ENCODE measurements at places on chromosomes 2 and 18.

DNA sequence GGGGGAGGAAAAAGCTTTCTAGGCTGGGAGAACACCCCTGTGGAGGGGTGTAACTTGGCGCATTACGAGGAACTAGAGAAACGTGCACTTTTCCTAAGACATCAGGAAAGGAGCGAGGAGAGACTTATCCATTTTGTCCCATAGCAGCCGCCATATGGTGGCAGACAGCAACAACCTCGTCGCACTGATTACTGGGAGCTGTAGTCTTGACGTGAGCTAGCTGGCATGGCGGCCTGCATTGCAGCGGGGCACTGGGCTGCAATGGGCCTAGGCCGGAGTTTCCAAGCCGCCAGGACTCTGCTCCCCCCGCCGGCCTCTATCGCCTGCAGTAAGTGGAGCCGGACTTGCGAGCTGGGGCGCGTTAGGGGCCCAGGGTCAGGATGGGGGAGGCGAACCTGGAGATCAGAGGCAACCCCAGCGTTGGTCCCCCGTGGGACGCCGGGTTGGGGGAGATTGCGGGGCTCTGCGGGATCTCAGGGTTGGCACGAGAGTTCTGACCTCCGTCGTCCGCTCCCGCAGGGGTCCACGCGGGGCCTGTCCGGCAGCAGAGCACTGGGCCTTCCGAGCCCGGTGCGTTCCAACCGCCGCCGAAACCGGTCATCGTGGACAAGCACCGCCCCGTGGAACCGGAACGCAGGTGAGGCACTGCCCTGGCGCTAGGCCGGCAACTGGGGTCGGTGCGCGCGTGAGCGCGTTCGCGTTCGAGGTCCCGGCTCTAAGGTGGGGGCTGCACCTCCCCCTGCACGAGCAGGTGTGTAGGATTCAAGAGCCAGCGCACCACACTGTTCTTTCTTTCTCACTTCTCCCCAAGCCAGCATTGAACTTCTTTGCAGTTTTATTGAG is at the start of gene MRPL19:
MRPL19 (plus strand) TSS at position 201 of the 843 bp plus-strand sequence; CDS start at position 226, 25 bp downstream.
- peak; percentile 97 for DNase-seq

- DNase-seq: no peak
Measured at GRCh38 chr18:74292541-74292858, 737 bp upstream of the CYB5A start.

DNA sequence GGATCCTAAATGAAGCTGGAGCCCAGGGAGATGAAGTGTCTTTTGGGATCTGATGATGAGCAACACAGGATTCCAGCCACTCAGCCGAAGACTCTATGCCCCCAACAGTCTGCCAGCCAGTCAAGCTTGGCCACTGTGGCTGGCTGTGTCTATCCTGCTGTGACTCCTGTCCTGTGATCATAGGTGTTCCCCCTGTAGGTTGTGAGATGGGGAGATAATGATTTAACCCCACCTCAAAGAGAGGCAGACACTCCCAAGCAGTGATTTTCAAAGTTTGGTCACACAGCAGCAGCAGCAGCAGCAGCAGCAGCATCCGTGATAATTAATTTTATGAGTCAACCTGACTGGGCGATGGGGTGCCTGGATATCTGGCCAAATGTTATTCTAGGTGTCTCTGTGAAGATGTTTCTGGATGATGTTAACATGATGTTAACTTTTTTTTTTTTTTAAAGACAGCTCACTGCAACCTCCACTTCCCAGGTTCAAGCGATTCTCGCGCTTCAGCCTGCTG is 21.4 kb upstream of the RHOB start:
- peak; percentile 71 for DNase-seq

- peak; percentile 72 for DNase-seq
Measured at GRCh38 chr2:158667586-158667985, 127.5 kb upstream of the DAPL1 start.

DNA sequence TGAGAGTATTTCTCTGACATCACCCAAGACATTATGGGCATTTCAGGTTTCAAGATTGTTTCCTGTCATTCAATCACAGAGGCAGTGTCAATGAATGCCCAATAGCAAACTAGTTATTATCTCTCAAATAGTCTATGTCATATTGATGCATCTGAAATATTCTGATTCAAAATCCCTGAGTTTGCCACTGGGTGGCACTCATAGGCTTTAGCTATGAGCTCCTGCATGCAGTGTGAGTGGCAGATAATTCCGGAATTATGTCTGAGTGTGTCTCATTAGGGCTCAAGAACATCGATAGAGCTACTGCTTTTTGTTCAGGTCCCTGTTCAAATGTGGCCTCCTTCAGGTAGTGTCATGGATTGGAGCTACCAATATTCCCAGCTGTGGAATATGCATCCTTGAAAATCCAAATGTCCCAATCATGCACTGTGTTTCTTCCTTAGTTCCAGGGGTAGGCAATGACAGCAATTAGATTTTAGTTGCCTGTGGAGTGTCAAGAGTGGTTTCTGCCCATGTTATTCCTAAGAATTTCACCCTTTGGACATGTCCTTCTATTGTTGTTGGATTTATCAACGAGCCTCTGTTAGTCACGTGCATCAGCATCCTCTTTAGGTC is 7.8 kb upstream of the OR6B3 start:
- peak; percentile 56 for DNase-seq
